Foreskin keratinocyte (primary cell): ENCODE measurements at places on chromosomes 12 and 14. TPM values are rescaled to one million over a fixed set of nuclear protein-coding genes. Genes with fewer than 3 reads are reported as not detected.

- DNase-seq, result no peak
Measured at GRCh38 chr12:62770381-62770780, 164.6 kb downstream of the PPM1H start.

DNA sequence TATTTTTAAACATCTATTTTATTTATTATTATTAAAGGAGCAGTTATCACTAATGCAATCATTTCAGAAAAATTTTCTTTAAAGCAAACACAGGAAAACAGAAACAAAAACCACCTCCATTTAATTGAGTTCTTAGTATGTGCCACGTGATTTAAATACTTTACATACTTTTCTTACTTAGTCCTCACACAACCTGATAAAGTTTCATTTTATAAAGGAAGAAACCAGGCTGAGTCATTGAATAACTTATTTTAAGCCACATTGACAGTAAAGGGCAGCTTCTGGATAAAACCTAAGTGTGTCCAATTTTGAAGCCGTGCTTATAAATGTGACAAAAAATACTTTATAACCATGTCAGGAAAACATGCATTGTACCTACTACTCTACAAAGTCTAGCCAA, 57.1 kb upstream of the PCED1B start:
- peak; percentile 53 for DNase-seq

DNA sequence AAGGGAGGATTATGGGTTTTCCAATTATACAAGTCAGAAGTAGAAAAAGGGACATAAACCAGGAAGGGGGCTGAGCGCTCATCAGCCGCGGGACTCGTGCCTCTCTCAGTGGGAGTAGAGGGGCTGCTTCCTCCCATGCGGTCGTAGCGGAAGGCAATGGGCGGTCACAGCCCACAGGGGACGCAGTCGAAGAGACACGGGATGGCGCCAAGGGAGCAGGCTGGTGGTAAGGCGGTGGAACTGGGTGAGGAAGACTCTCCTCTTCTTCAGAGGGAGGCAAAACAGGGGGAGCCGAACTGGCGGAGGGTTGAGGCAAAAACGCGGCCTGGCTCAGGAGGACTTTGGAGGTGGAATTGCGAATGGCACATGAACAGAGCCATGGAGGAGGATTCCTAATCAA, 677.7 kb downstream of the TMEM121 start:
- DNase-seq, result no peak

DNA sequence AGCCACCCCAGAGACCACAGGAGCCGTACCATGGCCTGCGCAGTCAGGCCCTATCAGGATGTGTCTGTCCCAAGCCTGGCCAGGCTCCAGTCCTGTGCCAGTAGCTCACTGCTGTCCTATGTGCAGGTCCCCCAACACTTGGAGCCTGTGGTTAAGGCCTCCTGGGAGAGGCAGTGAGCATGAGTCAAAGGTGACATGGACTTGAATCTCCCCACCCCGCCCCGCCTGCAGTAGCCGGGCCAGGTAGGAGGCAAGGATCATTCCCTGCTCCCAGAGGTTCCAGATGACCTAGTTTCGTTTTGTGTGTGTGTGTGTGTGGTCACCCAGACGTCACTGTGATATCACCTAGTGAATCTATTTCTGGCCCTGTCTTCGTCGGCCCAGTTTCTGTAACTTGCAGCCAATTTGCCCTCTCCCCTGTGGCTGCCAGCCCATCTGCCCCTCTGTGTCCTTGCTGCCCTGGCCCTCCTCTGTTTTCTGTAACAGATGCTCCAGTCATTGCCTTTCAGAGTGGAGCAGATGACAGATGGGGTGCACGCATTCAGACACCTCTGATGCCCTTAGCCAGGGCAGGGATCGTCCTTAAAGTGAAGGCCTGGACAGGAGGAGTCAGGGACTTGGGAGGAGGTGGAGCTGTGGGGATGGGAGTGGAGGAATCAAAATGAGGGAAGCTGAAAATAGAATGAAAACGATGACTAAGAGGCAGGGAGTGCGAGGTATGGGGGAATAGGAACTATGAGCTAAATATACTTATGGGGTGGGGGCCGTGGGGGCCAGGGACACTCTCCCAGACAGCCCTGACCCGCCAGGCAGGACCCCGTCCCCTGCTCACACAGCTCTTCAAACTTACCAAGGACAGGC, 37.4 kb downstream of the SLC6A12 start:
- DNase-seq, result no peak

GRCh38 chr12:78568321-78569020, 296.1 kb upstream of the SYT1 start:
- peak; percentile 10 for DNase-seq

DNA sequence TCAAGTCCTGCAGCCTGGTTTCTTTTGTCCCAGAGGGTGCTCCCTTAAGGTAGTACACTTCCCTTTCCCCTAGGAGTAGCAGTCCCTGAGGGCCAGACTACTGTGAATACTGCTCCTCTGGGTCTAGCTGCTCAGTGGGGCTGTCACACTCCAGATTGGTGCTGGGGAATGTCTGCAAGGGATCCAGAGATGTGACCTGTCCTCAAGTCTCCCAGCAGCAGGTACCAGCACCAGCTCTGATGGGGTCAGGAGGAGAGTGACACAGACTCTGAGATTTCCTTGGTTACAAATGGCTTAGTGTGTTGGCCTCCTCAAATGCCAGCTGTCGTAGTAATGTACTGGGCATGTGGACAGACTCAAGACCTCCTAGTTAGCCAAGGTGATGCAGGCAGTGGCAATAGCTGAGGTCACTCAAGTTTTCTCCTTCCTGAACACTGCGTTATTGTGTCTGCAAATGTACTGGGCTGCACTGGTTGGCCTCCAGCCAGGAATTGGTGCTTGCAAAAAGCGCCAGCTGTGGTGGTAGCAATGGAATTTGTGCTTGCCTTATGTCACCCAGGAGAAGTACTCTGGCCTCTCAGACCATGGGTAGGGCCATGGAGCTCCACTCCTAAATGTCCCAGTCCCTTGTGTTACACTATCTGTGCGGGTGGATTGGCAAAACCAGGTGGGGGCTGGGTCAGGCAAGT, 36.4 kb upstream of the AEBP2 start:
- DNase-seq, result no peak

- peak; percentile 26 for DNase-seq
Measured at GRCh38 chr14:28461389-28461788, 305.2 kb upstream of the FOXG1 start.

DNA sequence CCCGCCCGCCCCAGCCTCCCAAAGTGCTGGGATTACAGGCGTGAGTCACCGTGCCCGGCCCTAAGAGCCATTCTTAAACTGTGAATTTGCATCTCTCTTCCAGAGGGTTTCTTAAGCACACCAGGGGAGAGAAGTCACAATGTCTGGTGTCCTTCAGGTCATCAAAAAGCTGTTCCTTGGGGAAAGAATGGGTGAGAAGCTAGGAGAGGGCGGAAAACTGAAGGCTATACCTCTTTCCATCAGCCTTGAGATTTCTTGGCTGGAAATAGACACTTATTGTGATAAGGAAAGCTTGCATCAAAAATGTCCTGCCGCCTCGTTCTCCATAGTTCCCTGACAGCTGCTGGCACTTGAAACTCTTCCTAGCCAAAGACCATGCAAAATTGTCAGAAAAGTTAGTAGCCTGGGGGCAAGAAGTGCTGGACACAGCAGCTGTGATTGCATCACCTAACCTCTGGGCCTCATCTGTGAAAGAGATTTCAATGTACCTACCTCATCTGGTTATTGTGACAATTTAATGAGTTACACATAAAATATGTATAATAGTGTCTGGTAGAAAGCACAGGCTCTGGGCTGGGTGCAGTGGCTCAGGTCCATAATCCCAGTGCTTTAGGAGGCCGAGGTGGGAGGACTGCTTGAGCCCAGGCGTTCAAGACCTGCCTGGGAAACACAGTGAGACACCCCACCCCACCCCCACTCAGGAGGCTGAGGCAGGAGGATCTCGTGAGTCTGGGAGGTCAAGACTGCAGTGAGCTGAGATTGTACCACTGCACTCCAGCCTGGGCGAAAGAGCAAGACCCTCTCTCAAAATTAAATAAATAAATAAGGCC, 9.7 kb upstream of the UBC start:
- peak; percentile 89 for DNase-seq

DNA sequence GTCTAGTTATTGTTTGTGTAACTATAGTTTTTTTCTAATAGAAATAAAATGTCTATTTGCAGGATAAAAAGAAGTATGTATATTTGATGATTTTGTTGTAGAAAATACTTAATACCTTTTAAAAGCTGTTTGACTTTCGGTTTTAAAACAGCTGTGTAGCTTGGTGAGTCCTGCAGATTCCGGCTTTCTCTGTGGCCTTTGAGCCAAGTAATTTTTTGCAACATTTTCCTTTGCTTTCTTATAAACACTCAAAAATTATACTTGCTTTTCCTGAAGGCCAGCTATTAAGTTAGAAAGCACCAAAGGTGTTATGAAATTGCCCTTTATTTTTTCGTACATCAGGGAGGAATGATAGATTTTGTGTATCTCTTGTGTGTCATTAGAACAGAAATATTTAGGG, 63.6 kb downstream of the CRADD start:
- no peak for DNase-seq

- no peak for DNase-seq
Measured at GRCh38 chr12:131194166-131194565, 240.5 kb downstream of the ADGRD1 start.

DNA sequence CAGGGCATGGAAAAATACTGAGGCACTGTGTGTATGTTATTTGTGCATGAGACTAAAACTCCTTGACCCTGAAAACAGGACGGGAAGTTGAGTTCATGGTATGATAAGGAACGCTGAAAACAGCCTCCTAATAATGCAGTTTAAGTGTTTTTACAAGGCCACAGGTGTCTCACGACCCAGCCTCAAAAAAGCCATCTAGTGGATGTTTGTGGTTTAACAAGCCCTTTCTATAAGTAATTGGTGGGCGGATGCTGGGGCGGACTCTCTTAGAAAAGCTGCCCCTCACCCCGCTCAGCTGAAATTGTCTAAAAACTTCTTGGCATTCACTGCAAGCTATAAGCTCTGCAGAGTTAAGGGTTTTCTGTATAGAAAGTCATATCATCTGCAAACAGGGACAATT, 184.5 kb downstream of the NUBPL start:
- no peak for DNase-seq

DNA sequence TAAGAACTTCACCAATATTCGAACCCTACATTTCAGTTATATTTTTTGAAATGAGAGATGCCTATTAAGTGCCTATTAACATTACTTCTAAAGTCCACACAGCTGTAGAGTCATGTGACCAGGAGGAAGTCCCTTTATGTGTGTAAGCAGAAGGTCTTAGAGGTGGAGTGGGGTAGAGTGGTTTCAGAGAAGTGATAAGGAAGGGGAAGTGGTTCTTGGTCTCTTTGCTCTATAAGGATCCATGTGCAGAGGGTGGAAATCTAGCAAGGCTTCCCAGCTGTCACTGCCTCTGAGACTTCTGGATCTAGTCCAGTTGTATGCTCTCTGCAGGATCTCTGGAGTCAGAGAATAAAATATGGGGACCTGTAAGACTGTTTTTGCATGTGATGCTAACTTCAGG, 673.9 kb downstream of the FLRT2 start:
- no peak for DNase-seq

GRCh38 chr12:45726603-45727300, 2.8 kb upstream of the ARID2 start:
- DNase-seq, result no peak

DNA sequence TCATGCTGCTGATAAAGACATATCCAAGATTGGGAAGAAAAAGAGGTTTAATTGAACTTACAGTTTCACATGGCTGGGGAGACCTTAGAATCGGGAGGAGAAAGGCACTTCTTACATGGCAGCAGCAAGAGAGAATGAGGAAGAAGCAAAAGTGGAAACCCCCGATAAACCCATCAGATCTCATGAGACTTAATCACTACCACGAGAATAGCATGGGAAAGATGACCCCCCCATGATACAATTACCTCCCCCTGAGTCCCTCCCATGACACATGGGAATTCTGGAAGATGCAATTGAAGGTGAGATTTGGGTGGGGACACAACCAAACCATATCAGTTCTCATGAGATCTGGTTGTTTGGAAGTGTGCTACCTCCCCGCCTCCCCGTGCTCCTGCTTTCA, 9.8 kb upstream of the MFAP5 start:
- DNase-seq, result no peak

DNA sequence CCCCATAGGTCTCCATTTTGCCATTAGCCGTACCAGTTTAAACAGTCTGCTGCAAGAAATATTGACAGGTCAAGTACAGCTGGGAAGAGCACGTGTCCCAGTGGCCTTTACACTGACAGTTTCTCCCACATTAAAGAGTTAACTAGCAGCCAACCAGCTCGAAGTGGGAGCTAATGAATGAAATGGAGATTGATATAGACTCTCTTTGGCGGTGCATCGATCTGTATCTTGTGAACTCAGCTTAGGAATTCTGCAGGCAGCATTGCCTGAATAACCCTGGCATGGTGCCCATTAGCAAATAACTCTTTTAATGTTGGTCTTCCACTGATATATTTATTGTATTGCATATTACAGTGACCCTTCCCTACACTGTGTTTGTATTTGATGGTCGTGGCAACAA, 319.4 kb downstream of the EGLN3 start:
- DNase-seq, result no peak

DNA sequence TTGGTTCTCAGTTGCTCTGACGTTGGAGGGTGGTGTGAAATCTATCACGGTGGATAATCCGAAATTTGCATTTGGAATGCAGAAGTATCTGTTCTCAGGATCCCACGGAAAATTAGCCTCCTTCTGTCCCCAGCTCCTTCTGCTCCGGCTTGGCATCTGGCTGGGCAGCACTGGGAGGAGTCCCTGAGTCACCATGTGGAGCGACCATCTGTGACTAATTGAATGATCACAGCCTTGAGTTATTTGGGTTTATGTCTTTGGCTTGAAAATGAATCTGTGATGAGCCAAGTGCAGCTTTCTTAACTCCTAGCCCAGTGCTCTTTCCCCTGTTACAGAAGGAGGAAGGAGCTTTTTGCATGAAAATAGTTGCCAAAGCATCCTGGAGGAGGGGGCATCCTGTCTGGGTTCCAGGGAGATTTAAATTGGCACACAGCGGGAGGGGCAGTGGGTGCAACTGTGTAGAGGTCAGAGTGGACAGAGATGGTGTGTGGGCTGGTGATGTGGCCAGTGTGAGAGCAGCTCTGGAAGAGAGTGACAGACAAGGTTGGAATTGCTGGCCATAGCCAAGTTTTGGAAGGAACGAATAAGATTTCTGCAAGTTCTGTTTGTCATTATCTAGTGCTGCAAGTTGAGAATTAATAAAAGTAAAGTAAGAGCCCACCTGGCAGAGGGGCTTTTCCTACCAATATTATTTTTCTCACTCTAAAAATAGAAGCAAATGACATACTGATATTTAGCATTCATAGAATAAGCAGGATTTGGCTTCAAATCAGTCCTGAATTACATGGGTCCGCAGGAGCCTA, 74.4 kb downstream of the SLC24A4 start:
- peak; percentile 75 for DNase-seq

- DNase-seq, result no peak
Measured at GRCh38 chr14:24122898-24123297, 7.6 kb upstream of the FITM1 start.

CACNA1C gene
- not detected in 2 replicates for total RNA-seq

OR4Q2 gene
- total RNA-seq, result not detected in 2 replicates

GPRC5D gene
- total RNA-seq, result not detected in 2 replicates

KRT75 gene
- 4.7 and 7.5 TPM in 2 replicates for total RNA-seq

NRL gene
- total RNA-seq, result 0.27 and 0.46 TPM in 2 replicates

CISTR gene
- total RNA-seq, result not detected in 2 replicates

CIROP gene
- total RNA-seq, result not detected in 2 replicates

GRIP1 gene
- total RNA-seq, result 4.9 and 6.8 TPM in 2 replicates

TAS2R9 gene
- not detected in 2 replicates for total RNA-seq

FAM186B gene
- total RNA-seq, result 0.32 and 0.37 TPM in 2 replicates

LBHD2 gene
- total RNA-seq, result not detected in 2 replicates

SERPINA10 gene
- total RNA-seq, result not detected in 2 replicates

PTGER2 gene
- total RNA-seq, result 0.11 TPM in 1 of 2 replicates, not detected in the other
